T-helper 17 cell (primary cell): ENCODE measurements at places on chromosomes 2 and 18.

DNA sequence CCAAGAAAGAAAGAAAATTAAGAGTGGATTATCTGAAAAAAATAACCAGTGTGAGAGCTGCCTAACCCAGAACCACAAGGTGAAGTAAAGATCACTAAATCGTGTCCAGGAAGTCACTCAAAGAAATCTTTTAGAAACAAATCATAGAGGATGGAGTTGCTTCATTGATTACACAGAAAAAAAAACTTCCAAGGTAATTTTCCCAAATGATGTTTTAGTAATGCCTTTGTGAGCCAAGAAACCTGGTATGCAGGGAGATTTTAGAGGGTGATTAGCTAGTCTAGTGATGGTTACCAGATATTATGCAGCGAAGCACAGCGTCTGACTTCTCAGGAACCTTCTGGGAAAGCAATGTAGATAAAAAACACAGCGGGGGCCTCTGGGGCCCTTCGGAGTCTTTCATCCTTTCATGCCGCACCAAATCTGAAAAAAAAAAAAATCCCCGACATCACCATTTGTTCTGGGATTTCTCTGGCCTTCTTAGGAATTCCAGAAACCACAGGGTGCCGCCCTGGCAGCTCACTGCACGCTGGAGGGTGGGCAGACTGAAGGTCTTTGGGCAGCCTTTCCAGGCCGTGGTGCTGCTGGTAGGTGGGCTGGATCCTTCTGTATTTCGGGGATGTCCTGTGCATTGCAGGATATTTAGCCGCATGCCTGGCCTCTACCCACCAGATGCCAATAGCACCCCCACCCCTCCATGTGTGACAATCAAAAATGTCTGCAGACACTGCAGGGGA is 17.3 kb downstream of the ALPK2 start:
- no peak for DNase-seq

- no peak for DNase-seq
Measured at GRCh38 chr2:182377467-182377866, 49.4 kb downstream of the PDE1A start.

GRCh38 chr2:37084797-37085196 is 479 bp downstream of the GPATCH11 start:
- no peak for DNase-seq

DNA sequence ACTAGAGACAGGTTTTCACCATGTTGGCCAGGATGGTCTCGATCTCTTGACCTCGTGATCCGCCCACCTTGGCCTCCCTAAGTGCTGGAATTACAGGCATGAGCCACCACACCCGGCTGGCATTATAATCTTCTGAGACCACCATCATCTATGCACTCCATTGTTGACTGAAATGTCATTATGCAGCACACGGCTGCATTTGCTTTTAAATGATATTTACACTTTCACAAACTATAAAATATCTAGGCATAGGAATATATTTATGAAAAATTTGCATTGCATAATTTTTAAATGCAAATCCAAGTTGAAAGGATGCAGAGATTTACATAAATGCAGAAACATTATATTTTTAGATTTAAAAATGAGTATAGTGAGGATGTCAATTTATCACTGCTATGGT is 30.0 kb upstream of the ANKRD44 start:
- DNase-seq, result no peak

DNA sequence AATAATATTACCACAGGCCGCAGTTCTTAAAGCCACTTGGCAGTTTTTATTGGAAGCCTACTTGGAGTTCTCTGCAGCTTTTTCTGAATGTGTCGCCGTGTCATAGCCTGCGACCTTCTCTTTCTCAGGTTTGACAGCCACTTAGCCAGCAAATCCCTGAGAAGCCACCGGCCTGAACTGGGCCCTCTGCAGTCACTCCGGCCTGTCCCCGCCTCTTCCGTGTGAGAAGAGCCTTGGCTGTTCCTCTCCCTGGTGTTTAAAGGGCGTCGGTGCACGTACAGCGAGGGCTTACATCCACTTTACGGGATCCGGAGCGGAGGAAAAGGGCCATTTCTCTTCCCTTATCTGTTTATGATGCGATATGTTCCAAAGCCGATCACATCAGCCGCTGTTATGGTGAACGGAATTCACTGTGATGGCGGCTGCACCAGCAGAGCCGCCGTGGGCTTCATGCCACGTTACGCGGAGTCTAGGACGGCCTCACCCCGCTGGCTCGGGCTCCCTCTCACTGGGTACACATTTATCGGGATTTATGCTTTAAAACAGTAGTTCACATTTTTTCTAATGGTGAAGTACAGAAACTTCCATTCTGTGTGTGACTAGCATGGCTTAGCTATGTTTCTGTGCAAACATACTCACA is 66.8 kb downstream of the GBX2 start:
- DNase-seq, result no peak

GRCh38 chr2:220969348-220969747 is 602.8 kb downstream of the EPHA4 start:
- no peak for DNase-seq

GRCh38 chr18:48191494-48191893 is 217.7 kb downstream of the ZBTB7C start:
- DNase-seq, result no peak

DNA sequence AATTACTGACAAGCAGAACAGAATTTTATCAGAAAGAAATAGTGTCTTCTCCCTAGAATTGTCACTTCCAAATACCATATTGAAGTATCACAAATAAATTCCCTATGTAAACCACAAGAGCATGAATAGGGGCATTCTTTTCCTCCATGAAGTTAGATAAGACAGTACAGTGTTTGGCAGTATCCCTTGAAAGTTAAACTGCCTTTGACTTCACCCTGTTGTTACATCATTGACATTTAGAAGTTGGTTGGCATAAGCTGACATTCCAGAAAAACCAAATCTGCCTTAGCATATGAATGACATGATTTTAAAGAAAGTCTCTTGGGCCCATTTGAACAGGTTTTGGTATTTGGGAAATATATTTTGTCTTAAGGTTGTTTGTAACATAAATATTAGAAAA is 50.2 kb upstream of the OSR1 start:
- DNase-seq, result no peak

GRCh38 chr2:25845843-25846505 is 32.3 kb downstream of the ASXL2 start:
- no peak for DNase-seq

DNA sequence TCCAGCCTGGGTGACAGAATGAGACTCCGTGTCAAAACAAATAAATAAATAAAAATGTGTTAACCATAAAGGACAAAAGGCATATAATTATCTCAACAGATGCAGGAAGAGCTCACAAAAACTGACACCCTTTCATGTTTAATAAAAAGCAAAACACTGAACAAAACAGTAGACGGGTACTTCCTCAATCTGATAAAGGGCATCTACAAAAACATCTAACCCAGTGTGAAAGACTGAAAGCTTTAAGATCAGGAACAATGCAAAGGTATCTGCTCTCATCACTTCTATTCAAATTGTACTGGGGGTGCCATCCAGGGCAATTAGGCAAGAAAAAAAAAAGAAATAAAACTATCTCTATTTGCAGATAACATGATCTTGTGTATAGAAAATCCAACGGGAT is 11.7 kb upstream of the NCL start:
- no peak for DNase-seq

DNA sequence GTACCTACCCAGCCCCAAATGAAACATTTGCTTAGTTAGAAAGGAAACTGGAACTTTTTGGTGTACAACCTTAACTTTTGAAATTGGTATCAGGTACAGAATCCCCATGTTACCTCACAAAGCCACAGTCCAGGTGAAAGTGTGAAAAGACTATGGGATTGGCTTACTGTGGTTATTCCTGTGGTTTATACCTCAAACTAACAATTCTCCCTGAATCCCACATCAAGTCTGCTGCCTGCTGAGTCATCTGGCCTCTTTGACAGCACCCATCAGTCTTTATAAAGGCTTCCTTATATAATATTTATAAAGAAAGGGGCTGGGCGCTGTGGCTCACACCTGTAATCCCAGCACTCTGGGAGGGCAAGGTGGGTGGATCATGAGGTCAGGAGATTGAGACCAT is 164.6 kb downstream of the TMEM247 start:
- no peak for DNase-seq

GRCh38 chr2:15948704-15948957 is 8.3 kb downstream of the MYCN start:
- DNase-seq, result no peak

GRCh38 chr2:14182227-14182946 is 450.1 kb upstream of the LRATD1 start:
- no peak for DNase-seq

DNA sequence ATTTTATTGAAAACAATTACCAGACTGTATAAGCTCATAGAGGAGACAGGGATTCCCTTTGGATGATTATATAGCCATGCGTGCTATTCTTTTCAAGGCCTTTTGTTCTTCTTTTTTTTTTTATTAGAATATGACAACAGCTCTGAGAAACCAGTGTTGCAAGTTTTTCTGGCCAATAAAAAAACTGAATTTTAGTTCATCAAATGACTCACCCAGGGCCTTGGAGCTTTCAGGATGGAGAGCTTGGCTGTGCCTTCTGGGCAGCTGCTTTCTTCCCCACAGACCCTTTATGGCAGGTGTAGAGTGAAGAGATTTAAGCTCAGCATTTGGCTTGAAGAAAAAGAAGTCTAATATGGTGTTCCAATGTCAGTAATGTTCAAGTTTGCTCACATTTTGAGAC is 497.9 kb upstream of the FANCL start:
- DNase-seq, result no peak

DNA sequence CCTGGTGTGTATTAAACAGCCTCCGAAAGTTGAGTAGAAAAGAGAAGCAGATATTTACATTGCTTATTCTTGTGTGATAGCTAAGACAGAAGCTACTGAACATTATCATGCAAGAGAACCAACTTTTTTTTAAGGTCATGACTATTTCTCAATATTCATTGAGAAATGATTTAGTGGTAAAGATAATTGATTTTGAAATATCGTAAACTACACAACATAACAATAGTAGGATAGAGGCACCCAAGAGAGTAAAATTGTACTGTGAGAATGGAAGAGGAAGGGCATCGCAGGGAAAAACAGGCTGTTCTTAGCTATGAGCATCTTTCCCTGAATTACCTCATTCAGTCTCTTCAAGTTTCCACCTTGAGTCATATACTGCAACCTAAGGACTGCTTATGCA is 25.2 kb downstream of the HRH4 start:
- no peak for DNase-seq
